ENCODE measurements at places on chromosomes 3 and 15.

- DNase-seq, result peak; percentile 96
These were observed 3.3 kb upstream of the ITPKA start for GRCh38 chr15:41490355-41490754.

DNA sequence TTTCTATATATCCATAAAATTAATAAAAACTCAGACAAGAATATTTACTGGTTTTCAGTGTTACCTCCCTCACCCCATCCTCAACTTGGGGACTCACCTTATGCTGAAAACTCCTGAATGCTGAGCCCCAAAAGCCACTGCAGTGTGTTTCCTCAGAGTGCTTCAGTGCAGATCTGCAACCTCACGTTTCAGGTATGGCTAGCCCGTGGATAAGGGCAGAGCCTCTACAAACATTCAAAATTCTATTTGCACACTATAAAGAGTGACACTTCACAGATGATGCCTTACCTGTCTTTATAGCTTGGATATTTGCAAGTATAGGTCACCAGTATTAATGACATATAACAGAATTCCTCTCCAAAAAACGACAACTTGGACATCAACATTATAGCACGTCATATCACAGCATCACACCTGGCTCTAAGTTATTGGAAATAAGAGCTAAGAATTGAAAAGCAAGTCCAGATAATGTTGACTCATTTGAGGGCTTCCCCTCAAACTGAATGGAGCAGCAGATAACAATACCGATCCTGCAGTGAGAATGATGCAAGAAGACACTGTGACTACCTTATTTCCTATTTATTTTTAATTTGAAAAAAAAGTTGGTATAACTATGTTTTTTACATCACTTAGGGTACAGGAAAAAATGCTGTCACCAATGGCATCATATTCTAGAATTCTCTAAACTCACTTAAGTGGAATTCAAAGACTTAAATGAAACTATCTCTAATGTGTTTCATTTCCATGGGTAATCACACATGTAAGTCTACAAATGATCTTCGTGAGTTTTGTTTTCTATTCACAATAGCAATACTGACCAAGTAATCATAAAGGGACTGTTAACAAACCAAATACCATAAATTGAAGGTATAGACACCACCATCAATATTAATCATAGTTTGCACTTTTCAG, 40.7 kb upstream of the RSL24D1 start:
- DNase-seq, result no peak

DNA sequence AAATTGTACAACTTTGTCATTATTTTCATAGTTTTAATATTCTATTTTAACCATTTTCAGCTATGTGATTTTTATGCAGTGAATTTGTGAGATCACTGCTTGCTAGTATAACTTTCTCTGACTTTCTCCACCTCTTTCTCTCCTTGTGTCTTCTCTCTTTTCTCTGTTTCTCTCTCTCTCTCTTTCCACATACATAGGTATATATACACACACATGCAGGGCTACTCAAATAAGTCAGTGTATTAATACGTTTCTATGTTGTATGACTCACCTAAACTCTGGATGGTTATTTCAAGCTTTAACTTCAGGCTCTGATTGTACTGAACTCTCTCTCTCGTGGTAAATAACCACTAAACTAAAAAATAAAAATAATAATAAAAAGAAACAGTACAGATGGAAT, 1389.3 kb upstream of the ALCAM start:
- DNase-seq, result no peak

DNA sequence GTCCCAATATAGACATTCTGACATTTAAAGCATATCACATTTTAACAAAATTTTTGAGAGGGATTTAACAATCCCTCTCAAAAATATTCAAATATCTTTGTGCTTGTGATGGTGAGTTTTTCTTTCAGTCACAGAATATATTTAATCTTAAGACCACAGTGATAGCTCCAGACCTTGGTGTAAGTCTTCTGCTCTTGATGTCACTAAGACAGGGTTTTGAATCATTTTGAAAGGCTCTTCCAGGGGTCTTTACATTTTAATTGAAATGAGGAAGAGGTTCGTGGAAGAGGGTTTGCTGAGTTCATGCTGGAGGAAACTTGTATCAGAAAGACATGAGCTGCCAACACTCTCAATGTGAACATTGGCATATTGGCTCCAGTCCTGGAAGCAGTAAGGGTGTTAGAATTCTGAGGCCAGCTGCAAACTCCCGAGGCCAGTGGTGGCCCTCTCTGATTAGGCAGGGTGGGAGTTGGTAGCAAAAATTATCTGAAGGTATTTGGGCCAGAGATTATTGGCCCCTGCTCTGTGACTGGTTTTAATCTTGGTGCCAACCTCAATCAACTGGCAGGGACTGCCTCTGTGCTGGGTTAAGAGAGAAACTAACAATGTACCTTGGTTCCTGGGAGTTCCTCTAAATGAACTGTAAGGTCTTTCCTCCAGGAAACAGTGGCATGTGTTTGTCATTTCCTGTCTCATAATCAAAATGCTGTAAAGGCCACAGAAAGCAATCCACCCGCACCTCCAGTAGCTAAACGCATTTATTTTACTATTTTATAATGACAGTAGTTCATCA, 5.3 kb downstream of the POU1F1 start:
- DNase-seq, result no peak

DNA sequence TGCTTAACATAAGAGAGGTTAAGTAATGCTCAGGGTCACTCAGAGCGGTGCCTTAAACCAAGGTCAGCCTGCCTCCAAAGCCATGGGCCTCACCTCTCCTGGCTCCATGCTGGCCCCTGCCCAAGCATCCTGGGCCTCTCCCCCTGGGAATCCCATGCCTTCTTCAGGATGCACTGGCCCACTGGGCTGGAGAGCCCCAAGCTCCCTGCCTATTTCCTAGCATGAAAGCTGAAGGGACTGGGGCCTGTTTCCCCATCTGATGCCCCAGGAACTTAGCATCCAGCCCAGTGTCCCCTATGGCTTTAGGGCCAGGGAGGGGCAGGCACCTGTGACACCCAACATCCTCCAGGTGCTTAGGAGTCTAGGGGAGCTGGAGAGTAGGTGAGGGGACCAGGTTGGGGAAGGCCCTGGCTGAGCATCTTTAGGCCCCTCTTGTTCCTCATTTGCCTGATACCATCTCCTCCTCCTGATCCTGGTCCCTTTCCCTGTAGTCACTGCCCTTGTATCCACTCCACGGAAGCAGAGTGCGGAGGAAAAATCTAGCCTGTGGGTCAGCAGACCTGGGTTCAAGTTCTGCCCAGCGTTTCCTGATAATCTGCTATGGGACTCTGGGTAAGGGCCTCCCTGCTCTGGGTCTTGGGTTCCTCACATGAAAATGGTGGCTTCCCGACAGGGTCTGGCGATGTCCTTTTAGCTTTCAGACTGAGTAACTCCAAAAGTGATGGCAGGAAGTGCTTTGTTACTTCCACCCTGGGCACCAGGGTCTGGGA, 28.6 kb downstream of the EHD4 start:
- no peak for DNase-seq

- peak; percentile 95 for DNase-seq
These were observed 63.3 kb downstream of the ZNF106 start for GRCh38 chr15:42427429-42428223.

- no peak for DNase-seq
These were observed 26.8 kb upstream of the CPNE9 start for GRCh38 chr3:9676785-9677184.

DNA sequence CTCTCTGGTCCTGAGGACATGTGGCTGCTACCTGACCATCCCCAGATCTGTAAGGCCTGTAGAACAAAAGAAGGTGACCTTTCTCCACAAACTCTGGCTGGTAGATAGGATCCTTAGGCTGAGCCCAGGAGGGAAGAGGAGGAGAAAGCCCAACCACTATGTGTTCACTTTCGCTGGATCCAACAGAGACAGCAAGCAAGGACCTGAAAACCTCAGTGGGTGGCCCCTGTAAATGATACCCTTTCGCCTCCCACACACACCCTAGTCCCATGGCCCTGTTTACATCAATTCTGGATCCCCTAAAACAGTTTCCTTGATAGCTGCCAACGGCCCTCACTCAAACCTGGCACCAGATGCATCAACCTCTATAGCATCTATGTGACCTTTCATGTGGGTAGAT, 22.4 kb downstream of the CCDC12 start:
- no peak for DNase-seq

- DNase-seq, result peak; percentile 82
These were observed 285.9 kb downstream of the XXYLT1 start for GRCh38 chr3:194985031-194985578.

GRCh38 chr15:39376371-39376909, 204.4 kb upstream of the THBS1 start:
- DNase-seq, result peak; percentile 77

DNA sequence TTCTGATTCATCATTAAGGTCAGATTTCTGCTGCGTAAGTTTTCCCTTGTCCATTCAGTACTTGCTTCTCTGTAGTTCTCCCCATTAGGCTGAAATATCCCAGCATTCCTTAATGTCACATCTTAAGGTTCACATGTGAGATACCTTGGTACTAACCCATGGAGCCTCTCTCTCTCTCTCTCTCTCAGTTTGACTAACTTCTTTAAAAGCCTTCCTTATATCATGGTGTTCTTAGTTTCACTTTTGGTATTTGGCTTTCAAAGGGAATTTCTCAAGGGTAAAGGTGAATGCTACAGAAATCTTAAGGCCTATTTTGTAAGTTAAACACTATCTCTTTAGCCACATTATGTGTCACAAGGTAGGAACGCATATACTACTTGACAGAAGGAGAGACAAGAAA, 427.3 kb upstream of the ZNF717 start:
- no peak for DNase-seq

DNA sequence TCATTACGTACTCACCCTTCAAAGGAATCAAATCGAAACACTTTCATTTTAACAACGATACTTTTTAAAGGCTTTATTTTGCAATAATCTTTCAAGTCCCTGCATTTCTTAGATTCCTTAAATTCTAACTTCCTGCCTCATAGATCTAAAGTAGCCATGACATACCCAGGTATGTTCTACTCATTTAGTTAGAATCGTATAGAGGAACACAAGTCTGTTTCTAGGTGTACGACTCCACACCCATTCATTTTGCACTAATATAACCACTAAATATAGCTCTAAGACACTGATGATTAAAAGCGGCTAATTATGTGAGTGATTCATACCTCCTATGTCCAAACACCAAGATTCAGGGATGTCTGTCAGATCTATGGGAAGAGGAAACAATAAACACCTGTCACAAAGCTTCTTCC, 1.3 kb downstream of the ATP13A3 start:
- peak; percentile 70 for DNase-seq

GRCh38 chr3:192422321-192422996, 304.9 kb downstream of the FGF12 start:
- no peak for DNase-seq

- peak; percentile 0 for DNase-seq
These were observed 478.2 kb upstream of the DPH6 start for GRCh38 chr15:36024031-36024688.

DNA sequence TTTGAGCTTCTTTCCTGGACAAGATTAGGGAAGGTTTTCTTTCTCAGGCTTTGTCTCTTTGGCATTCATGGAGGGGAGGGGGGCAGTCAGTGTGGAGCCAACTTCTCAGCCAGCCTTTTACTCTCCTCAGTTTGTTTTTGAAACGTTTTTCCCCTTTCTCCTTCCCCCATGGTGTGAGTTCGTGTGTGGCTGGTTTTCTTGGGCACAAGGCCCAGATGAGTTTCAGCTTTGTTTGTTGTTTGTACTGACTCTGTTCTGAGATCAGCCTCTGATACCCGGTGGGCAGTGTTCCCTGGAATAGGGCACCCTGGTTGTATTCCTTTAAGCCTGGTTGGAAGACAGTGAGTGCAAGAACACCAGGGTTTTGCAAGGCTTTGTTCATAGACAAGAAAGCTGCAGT, 168.2 kb upstream of the RARB start:
- no peak for DNase-seq

- peak; percentile 94 for DNase-seq
These were observed 6.7 kb downstream of the PAQR5 start for GRCh38 chr15:69305204-69305931.

- no peak for DNase-seq
These were observed 39.3 kb downstream of the KLHL6 start for GRCh38 chr3:183515968-183516851.

GRCh38 chr3:36210840-36211651, 169.3 kb upstream of the STAC start:
- DNase-seq, result peak; percentile 11

- peak; percentile 35 for DNase-seq
These were observed 660 bp upstream of the BCL2L10 start for GRCh38 chr15:52113235-52113634.

- no peak for DNase-seq
These were observed 26.3 kb downstream of the GABRR3 start for GRCh38 chr3:98008855-98009254.

DNA sequence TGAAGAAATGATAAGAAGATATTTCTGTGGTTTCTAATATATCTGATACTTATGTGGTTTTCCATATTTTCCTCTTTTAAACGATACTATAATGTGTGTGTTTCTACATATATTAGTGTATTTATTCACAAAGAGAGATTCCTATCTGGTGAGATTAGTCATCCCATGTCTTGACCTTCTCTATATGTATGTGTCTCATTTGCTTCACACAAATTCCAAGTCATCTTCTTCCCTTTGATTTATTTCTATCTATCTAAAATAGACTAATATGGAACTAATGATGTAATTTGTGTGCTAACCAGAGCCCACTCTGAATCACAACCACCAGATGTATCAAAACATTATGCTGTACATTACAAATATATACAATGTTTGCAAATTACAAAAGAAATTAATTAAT, 154.7 kb upstream of the KCNMB2 start:
- DNase-seq, result peak; percentile 15

- no peak for DNase-seq
These were observed 36.8 kb upstream of the GOLGA6L2 start for GRCh38 chr15:23483821-23484299.

GRCh38 chr15:43144512-43144911, 11.1 kb downstream of the TMEM62 start:
- DNase-seq, result no peak

DNA sequence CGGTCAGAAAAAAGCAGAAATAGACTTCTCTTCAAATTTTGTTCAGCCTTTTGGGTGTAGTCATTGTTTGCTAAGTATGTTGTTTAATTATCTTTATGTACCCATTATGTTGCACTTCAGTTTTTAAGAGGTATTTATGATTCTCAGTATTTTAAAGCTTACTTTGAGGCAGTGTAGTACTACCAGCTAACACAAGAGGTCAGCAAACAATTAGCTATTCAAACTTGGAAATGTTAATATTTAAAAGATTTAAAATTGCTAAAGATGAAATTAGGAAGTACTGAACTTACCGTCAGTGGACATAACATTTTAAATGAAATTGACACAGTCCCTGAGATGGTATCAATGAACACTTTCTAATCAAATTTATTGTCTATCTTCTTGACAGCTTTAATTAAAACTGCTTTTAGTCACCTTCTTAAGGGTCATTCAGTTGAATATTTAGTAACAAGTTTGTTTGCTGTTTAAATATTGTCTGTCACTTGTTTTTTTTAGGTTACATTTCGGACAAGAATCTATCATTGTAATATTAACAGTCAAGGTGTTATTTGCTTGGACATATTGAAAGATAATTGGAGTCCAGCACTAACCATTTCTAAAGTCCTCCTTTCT, 28.1 kb downstream of the NKIRAS1 start:
- DNase-seq, result peak; percentile 56

- no peak for DNase-seq
These were observed 9.0 kb downstream of the PLCL2 start for GRCh38 chr3:16893618-16894200.
